ENCODE measurements at places on chromosomes 7 and 10. TPM values are rescaled to one million over a fixed set of nuclear protein-coding genes. Genes with fewer than 3 reads are reported as not detected.
A peak's percentile ranks its signal among the peaks of the same experiment; 100 is the strongest.

GRCh38 chr7:44966731-44967538, 11.9 kb downstream of the MYO1G start:
- no peak overlapping the region for H3K4me3 ChIP-seq
- H3K27ac ChIP-seq = no peak overlapping the region
- peaks cover 73% of the 10 kb centered on the region for H3K36me3 ChIP-seq
- peak; percentile 9 for DNase-seq
- H3K4me1 ChIP-seq = peaks cover 9% of the 10 kb centered on the region

DNA sequence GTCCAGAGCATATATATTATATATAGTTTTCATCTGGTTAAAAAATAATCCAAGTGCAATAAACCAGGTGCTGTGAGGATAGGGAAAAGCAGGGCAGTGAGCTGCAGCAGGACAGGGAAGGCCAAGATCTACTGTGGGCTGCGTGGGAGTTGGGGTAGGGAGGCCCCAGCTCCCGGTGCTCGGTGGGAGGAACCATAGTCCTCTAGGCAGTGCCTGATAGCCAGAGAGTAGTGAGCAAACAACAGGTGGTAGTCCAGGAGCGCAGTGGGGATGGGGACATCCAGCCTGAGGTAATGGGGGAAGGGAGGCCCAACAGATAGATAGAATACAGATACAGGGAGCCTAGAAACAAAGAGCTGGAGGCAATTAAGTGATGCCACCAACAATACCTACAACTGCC, 4.1 kb upstream of the BMPR1A start:
- H3K4me1 ChIP-seq = peaks cover 17% of the 10 kb centered on the region
- H3K4me3 ChIP-seq = no peak overlapping the region
- peaks cover under 1% of the 10 kb centered on the region for H3K36me3 ChIP-seq
- peaks cover 3% of the 10 kb centered on the region for H3K27me3 ChIP-seq

DNA sequence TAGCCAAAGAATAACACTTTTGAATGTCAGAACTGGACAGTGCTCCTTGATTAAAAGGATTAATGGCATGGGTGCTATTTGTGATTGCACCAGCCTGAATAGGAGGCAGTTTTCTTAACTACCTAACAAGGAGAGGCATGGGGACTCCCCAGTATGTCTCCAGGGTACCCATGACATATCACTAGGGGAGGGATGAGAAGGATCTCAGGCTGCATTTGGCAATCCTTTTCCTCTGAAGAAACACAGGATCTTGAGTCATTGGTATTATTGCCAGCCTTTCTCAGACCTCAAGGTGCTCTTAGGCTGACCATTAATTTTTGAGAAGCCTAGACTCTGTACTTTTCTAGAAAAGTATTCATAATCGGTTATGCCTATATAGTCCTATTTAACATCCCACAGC, 77.5 kb upstream of the NPVF start:
- DNase-seq = no peak
- no peaks in the 10 kb centered on the region for H3K4me1 ChIP-seq
- H3K36me3 ChIP-seq = no peaks in the 10 kb centered on the region
- H3K27me3 ChIP-seq = peaks cover 5% of the 10 kb centered on the region

DNA sequence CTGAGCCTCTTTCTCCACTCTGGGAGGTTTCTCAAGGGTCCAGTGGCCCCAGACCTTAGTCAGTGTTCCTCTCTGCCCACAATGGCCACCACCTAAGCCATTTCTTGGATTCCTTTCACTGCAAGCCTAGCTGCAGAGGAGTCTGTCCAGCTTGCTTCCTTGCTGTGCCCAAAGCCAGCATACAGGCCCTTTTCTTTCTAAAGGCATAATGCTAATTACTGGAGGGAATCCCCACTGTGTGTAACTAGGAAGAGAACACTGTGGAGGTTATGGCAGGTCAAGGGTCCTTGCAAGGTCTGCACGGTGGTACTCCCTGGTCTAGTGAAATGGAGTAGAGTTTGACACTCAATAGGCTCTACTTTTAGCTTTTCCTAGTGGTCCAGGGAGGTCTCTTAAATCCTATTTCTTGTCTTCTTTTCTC, 70.4 kb upstream of the CC2D2B start:
- no peaks in the 10 kb centered on the region for H3K36me3 ChIP-seq
- no peak for DNase-seq
- H3K27me3 ChIP-seq = peaks cover 1% of the 10 kb centered on the region

DNA sequence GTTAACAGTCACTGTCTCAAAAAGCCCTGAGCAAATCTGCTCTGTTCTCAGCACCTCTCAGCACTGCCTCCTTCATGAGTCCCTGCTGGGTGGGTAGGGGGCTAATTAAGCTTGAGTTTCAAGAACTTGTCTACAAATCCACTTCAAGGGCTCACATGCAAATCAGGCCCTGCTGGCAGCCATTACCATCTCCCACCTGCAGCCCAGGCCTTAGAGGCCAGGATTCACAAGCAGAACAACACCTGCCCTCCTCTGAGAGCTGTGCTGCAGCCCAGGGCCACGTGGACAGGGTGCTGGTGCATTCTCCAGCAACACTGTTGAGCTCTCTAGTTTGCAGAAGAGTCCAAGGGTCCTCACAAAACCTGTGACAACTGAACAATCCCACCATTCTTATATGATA, 119.2 kb downstream of the DPP6 start:
- no peak overlapping the region for H3K27ac ChIP-seq
- no peaks in the 10 kb centered on the region for H3K4me1 ChIP-seq
- no peak for DNase-seq
- no peaks in the 10 kb centered on the region for H3K27me3 ChIP-seq

- H3K4me3 ChIP-seq = no peak overlapping the region
- no peak overlapping the region for H3K27ac ChIP-seq
- H3K27me3 ChIP-seq = peaks cover 7% of the 10 kb centered on the region
- H3K4me1 ChIP-seq = no peaks in the 10 kb centered on the region
These were observed 96.5 kb upstream of the SLC26A5 start for GRCh38 chr7:103542470-103542869.

- H3K27me3 ChIP-seq = no peaks in the 10 kb centered on the region
- H3K4me3 ChIP-seq = no peak overlapping the region
- H3K4me1 ChIP-seq = no peaks in the 10 kb centered on the region
- no peak overlapping the region for H3K27ac ChIP-seq
These were observed 360.9 kb downstream of the NEBL start for GRCh38 chr10:20535897-20536881.

GRCh38 chr7:4604456-4604940, 77.6 kb upstream of the FOXK1 start:
- H3K4me3 ChIP-seq = no peak overlapping the region
- DNase-seq = no peak
- H3K27ac ChIP-seq = no peak overlapping the region
- H3K36me3 ChIP-seq = no peaks in the 10 kb centered on the region

DNA sequence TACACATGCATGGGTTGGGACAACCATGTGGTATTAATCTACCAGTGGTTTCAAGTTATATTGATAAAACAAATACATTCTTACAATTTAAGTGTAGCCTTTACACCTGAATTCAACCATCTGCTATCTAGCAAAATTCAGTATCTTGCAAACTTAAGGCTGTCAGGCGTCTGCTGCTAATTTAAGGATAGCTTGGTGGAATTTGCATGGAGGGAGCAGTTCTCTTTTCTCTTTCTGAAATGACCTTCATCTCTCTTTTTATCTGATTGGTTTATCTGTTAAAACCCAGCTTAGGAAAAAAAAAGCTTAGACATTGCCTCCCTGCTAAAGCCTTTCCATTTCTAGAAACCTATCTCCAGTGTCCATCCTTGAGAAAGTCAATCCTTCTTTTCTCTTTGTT, 102.3 kb downstream of the ZEB1 start:
- no peak overlapping the region for H3K4me3 ChIP-seq
- no peak overlapping the region for H3K27ac ChIP-seq
- H3K27me3 ChIP-seq = no peaks in the 10 kb centered on the region
- peaks cover 13% of the 10 kb centered on the region for H3K36me3 ChIP-seq
- H3K4me1 ChIP-seq = peaks cover 62% of the 10 kb centered on the region
- DNase-seq = no peak

GRCh38 chr7:27185013-27185853, at the start of gene HOXA11:
HOXA11 (minus strand) TSS chr7:27185232; CDS start chr7:27185144, 88 bp downstream.
- H3K36me3 ChIP-seq = no peaks in the 10 kb centered on the region
- peak; percentile 48 for DNase-seq
- H3K4me3 ChIP-seq = peak within 1 kb of the TSS; percentile 59
- peaks cover 73% of the 10 kb centered on the region for H3K27me3 ChIP-seq
- H3K4me1 ChIP-seq = peaks cover 34% of the 10 kb centered on the region

DNA sequence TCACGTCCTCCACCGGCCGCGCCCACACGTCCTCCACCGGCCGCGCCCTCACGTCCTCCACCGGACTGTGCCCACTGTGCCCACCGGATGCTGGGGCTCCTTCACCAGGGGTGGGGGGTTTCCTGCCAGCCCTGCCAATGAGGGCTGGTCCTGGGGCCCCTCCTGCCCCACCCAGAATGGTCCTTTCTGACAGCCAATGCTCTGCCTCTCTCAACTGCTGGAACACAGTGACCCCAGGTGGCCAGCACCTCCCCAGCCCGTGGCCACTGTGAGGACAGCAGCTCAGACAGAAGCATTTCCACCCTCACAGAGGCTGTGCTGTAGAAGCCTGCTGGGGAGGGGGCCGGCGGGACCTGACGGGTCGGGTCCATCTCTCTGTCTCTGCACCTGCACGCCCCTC, 90.1 kb upstream of the DNAAF5 start:
- DNase-seq = peak; percentile 54
- H3K36me3 ChIP-seq = peaks cover 7% of the 10 kb centered on the region
- no peaks in the 10 kb centered on the region for H3K27me3 ChIP-seq
- no peak overlapping the region for H3K27ac ChIP-seq
- H3K4me3 ChIP-seq = no peak overlapping the region

- no peaks in the 10 kb centered on the region for H3K36me3 ChIP-seq
- H3K4me1 ChIP-seq = no peaks in the 10 kb centered on the region
- no peak overlapping the region for H3K4me3 ChIP-seq
- DNase-seq = no peak
These were observed 599.0 kb downstream of the SORCS1 start for GRCh38 chr10:106565546-106565945.

DNA sequence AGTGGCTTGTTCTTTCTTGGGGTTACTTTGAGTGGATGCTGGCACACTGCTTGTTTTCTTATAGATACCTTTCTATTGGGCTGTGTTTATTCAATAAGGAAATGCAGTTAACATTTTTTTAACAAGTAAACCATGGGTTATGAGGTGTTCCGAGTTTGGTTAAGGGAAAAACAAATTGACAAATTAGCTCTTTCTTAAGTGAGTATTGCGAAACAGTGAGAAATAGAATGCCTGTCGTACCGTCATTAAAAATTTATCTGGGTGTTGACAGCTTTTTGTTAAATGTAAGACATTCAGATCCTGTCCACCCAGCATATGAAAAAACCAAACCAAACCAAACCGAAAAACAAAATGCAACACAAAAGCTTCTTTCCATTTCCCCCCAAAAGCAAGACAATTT, 6.2 kb downstream of the CUX1 start:
- no peak overlapping the region for H3K4me3 ChIP-seq
- peaks cover 1% of the 10 kb centered on the region for H3K36me3 ChIP-seq
- DNase-seq = no peak
- H3K27me3 ChIP-seq = no peaks in the 10 kb centered on the region

- H3K36me3 ChIP-seq = peaks cover 45% of the 10 kb centered on the region
- H3K27ac ChIP-seq = peak overlapping the region; percentile 86
These were observed 25.6 kb downstream of the IRF5 start for GRCh38 chr7:128963327-128963757.

DNA sequence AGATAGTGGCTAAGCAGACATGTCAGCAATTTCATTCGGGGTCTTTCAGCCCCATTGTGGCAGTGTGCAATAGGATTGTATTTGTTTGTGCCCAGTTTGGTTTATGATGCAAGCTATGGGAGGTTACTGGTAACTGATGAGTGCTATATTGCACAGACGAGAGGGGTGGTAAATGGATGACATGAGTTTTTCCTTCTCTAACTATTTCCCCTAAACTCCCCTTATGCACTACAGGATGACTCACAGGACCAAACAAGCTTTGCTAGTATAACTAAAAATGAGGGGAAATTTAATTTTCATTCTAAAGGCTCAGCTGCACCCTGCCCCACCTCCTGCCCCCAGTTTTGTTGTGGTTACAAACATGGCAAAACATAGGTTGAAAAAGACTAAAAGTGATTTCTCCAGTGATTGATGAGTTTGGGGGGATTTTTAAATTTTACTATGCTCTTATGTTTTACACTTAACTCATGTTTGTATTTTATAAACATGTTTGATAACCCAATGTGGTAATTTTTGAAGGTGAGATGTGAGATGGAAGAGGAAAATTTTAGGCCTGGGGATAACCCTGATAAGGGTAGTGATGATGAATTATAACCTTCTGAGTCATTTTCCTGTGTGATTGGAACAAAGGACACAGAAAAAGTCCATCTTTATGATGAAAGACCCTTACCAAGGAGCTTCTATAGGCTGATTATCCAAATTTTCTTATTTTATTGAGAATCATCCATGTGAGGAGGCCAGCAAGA, 60.8 kb upstream of the NAMPT start:
- H3K4me1 ChIP-seq = peaks cover 54% of the 10 kb centered on the region
- DNase-seq = peak; percentile 82
- H3K27me3 ChIP-seq = no peaks in the 10 kb centered on the region
- peak overlapping the region; percentile 67 for H3K4me3 ChIP-seq

DNA sequence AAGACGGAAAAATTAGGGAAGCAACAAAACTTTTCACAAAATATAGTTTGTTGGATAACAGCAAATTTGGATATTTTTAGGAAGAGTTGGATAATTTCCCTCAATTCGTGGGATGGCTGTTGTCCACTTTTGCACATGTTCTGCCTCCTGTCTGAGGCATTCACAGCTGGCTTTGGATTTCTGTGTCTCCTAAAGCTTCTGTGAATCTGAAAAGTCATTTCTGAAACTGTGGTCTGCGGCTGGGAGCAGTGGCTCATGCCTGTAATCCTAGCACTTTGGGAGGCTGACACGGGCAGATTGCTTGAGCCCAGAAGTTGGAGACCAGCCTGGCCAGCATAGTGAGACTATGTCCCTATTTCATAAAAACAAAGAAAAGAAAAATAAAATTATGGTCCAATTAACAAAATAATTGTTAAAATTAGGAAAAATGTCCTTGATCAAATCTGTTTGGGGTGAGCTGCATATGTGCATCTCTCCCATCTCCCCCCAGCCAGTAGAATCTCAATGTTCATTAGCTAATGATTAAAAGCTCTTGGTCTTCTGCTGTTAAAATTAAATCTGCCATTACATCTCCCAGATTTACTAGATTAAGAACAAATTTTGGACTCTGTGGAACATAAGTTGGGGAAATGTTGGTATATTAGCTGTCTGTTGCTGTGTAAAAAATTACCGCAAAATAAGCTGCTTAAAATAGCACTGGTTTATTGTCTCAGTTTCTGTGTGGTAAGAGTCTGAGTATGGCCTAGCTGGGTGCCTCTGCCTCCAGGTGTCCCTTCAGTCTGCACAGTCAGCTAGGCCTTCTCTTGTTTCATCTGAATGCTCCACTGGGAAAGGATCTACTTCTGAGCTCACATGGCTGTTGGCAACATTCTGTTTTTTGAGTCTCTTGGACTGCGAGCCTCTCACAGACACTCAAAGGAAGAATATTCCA, 332.0 kb upstream of the FZD1 start:
- H3K4me3 ChIP-seq = no peak overlapping the region
- no peaks in the 10 kb centered on the region for H3K36me3 ChIP-seq

FRAT1 gene
- 3.0 TPM for total RNA-seq

CASD1 gene
- total RNA-seq = 12.9 TPM

TPK1 gene
- total RNA-seq = 15.5 TPM

IL6 gene
- total RNA-seq = not detected

TEX36 gene
- total RNA-seq = not detected

NEBL gene
- total RNA-seq = 0.34 TPM
